ENCODE measurements at places on chromosomes 13 and 19.

DNA sequence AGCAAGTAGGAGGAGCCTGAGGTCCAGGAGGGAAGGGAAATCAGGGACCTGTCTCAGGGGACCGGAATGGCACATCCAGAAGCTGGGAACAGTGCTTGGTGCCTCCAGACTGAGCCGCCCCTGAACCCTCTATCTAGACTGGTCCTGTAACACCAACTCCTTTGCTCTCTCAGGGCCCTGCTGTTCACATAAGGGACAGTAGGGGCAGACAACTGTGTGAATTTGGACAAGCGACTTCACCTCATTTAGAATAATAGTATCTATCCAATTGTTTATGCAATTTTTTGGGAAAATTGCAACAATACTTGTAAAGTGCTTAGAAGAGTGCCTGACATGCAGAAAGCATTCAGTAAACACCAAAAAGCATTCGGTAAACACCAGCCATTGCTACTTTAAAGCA lies 14.0 kb downstream of the SYMPK start:
- peak; percentile 12 for DNase-seq

DNA sequence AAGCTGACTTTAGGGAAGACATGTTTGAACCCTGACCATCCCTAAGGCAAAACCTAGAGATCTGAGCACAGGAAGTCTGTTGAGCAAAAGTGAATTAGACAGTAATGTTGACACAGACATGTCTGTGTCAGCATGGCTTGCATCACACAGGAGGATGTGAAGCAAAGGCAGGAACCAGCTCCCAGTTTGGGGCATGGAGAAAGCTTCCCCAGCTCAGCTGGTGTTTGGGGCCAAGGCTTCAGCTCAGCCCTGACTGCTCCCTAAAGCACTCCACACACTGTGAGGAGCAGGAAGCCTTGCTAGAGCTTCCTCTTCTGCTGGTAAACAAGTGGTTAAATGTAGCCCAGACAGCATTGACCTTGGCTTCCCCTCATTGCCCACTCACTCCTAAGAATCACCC lies 153.8 kb upstream of the UBL3 start:
- DNase-seq, result peak; percentile 8

- DNase-seq, result no peak
Observed at GRCh38 chr13:77171451-77171850, 144.5 kb upstream of the FBXL3 start.

GRCh38 chr13:24040835-24041234 lies 119.7 kb upstream of the SPATA13 start:
- DNase-seq, result no peak

GRCh38 chr19:7888145-7888825 lies at the start of gene LRRC8E:
Gene LRRC8E, plus strand, starts transcription at chr19:7888510. Its CDS starts 7,094 bp downstream, at chr19:7895604.
- DNase-seq, result no peak

DNA sequence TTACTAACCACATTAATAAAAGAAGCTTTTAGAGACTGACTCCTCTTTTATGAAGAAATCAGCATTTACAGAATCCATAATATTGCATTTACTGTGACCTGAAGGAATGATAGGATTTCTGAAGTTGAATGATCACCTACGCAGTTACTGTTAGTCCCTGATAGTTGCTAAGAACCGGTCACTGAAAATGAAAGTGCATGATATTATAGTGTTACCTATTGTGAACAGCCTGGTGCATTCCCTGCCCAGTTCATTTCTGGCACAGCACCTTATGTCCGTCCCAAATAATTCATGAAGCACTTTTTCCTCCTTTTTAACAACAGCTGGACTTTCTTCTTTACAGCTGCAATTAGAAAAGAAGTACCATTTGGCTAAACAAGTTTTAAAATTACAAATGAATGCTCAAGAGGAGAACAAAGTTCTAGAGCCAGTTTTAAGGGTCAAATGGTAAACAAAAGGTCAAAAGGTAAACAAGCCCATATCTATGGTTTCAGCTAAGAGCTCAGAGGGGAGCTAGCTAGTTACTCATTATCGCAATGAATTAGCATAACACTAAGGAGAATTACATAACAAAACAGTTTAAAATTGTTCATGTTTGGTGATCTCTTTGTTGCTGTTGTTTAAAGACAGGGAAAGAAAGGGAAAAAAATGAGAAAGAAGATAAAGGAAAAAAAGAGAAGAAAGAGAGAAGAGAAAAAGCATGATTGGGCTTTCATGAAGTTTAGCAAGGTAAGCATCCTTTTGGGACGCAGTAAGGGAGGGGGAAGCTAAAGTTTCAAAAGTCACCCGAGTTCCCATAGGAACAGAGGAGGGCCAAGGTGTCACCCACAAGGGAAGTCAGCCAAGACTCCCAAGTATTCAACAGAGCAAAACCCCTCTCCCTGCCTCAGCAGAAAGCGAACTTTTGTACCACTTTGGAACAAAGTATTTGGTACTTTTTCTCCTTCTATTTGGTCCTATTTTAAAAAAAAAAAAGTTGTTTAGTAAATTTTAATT lies 50.2 kb downstream of the FLT3 start:
- DNase-seq, result no peak

DNA sequence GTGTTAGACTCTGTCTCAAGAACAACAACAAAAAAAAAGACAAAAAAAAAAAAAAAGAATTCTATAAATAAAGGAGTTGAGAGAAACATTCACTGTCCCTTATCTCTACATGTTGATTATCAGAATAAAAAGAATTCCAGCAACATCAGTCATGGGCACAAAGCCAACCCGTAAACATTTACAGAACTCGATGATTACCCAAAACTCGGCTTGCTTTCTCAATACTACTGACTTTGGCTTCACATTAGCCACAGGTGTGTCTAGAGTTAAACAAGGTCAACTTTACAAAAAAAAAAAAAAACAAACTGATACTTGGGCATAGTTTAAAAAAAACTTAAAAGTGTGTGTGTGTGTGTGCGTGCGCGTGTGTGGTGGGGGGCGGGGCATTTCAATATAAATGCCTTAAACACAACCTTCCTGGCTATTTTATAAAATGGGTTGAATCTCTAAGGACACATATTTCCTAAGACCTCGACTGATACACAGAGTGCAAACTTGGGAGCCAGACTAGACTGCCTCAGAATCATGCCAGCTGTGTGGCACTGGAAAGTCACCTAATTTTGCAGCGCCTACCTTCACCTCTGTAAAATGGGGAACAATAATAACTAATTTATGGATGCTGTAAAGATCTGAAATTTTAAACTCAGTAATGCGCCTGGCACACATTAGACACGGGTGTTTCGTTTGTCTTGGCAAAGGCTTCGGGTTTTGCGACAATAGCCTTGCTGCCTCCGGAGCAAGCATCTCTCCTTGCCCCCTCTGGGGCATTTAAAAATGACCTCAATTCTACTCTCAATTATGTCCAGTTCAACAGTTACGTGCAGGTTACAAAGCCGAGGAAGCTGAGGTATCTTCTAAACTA lies 922 bp downstream of the EBPL start:
- no peak for DNase-seq
